NCI-H446 treated with DMSO at 0.1 percent for 48 hours (cell line): ENCODE measurements at places on chromosomes 4 and X.

GRCh38 chr4:14096396-14096965 lies 469.0 kb upstream of the BOD1L1 start:
- DNase-seq = no peak

DNA sequence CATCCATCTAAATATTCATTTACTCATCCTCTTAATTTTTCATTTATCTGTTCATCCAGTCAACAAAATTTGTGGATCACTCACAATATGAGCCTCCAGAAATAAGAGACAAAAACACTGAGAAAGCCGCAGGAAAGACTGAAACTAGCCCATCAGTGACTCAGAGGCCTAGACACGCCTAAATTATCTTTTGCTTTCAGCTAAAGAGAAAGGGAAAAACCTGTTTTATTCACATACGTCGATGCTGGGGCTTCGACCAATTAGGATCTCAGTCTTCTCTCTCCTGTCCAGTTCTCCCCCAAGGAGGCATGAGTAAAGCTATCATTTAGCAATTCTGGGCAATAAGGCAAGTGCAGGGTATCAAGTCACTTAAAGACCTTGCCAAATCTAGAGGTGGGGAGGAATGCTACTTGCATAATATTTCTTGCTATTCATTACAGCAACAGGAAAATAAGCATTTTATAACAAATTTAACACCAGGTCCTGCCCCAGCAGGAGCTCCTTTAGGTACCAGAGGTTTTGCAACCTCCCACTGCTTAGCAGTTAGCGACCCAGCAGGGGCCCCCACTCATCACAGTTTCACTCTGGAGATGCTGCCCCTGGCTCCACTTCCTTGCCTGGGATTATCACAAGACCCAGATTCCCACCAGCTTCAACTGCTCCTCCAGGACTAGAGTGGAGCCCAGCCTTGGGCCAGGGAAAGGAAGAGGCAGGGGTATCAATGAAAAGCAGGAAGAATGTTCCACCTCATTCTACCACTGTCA lies 30.1 kb upstream of the TMEM154 start:
- no peak for DNase-seq

GRCh38 chr4:5781691-5782090 lies 70.7 kb downstream of the EVC start:
- no peak for DNase-seq

DNA sequence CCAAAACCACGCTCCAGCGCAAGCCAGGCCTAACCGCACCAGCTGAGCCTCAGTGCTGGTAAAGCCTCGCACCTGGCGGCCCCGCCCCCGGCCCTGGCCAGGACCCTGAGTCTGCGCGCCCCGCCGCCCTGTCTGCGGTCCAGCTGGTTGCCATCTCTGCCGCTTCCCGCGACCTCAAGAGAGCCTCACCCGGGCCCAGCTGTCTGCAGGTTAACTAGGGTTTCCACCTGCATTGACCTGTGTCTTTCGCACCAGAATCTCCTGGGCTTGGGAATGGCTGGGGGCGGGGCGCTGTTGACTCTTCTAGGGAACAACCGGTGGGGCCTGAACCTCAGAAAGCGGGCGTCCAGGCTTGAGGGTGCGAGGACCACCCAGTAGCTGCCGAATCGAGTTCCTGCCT lies 207.7 kb upstream of the PRPS2 start:
- no peak for DNase-seq

DNA sequence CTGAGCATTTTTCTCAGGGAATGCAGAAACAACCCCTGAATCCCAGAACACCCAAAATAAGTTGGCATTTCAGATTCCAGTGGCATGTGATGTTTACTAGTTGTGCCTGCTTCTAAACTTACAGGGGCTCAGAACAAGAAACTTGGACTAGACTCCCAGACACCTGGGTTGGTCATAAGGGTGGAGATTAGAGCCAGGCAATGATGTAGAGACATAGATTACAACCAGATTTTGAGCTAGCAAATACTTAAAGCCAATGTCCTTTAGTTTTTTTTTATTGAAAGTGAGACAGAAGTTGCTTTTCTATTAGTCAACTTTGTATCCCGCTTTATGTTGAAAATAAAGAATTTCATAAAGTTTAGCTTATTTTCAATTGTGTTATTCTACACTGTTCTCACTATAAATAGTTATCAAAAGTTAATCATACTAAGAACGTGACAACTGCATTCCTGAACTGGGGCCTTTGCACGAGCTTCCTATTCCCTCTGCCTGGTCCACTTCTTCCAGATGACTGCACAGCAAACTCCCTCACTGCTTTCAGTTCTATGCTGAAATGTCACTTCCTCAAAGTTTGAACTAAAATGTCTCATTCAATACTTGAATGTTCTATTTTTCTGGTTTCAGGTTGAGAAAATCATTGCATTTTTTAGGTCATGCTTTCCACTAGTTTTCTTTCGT lies 224.7 kb upstream of the PPP1R2C start:
- DNase-seq = no peak

DNA sequence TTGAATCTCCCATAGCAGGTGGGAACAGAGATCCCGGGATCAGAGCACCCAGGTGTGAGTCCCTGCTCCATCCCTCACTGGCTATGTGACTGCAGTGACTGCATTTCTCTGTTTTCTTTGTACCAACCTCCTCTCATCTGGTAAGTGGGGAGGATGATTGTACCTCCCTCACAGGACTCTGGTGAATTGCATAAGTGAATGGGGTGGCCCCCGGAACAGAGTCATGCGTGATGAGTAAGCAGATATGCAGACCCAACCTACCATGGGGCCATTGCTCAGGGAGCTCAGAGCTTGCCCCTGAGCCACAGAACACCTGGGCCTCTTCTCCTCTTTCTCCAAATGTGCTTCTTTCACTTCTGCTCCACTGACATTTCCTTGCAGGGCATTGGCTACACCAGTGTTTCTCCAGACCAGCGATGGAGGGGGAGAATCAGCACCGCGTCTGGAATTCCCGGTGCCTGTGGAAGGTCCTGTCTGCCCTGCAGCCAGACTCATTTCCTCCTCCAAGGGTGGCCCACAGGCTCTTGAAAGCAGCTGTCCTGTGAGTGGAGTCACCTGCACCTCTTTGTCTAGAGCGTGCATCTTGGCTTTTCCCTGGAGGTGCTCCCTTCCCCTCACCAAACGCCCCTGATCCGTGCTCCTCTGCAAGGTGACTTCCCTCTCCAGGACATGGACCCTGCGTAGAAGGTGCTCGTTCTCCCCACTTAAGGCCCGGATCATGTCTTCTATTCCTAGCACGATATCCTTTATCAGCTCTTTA lies 30.0 kb downstream of the C4orf50 start:
- DNase-seq = no peak

GRCh38 chr4:117481742-117482141 lies 396.4 kb upstream of the TRAM1L1 start:
- DNase-seq = no peak

- no peak for DNase-seq
Observed at GRCh38 chrX:22163326-22163725, 109.4 kb upstream of the CBLL2 start.

DNA sequence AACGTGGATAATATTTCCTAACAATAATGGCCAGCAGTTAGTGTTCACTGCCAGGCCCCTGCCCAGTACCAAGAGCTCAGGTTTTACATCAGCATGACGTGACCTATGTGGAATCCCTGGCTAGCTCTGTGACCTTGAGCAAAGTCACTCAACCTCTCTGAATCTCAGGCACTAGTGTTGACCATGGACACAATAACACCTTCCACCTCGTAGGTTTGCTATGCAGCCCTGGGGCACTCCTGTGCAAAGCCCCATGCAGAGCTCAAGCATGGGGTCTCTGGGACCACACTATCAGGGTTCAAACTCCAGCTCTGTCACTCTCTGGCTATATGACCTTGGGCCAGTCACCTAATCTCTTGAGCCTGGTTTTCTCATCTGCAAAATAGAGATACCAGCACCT lies 38.7 kb upstream of the MSX1 start:
- no peak for DNase-seq

- DNase-seq = no peak
Observed at GRCh38 chrX:46918434-46918833, 6.2 kb downstream of the JADE3 start.

- DNase-seq = no peak
Observed at GRCh38 chr4:132195176-132195575, 953.9 kb upstream of the PCDH10 start.

- peak; percentile 0 for DNase-seq
Observed at GRCh38 chrX:65034668-65035445, 58.6 kb upstream of the ZC4H2 start.

DNA sequence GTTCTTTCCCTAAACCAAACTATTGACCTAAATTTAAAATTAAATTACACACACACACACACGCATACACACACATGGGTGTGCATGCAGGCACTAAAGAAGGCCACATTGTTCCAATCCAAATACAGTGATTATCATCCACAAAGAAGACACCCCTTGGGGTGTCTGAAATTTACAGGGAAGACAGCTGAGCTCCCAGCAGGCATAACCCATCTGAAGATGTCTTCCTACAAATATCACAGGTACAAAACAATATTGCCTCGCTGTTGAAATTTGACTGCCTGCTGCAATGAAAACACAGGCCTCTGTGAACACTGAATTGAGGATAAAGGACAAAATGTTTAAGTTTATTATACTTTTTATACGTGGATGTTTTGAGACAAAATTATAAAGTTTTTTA lies 50.2 kb upstream of the SLC7A11 start:
- DNase-seq = no peak

DNA sequence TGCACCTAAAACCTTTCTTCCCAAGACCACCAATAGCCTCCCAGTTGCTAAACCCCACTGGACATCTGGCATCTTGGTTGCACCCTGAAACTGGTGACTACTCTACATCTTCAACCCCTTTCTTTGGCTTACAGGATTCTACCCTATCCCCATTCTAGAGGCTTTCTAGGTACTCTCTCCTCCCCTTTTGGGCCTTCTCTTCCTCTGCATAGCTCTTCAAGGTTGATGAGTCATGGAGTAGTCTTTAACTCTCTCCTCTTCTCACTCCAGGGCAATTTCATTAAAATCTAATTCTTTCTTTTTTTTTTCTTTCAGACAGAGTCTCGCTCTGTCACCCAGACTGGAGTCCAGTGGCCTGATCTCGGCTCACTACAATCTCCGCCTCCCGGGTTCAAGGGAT lies 16.8 kb downstream of the APOO start:
- DNase-seq = no peak

DNA sequence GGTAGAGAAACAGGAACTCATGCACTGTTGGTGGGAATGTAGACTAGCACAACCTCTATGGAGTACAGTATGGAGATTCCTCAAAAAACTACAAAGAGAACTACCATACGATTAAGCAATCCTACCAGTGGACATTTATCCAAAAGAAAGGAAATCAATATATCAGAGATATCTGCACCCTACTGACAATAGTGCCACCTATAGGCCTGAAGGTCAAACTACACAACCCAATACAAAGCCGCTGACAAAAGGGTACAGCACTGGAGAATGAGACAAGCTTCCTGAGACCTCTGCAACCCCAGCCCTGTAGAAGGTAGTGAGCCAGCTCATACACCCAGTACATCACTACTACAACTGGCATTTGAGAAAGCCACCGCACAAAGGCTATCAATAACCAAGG lies 67.1 kb downstream of the CBR4 start:
- DNase-seq = no peak

DNA sequence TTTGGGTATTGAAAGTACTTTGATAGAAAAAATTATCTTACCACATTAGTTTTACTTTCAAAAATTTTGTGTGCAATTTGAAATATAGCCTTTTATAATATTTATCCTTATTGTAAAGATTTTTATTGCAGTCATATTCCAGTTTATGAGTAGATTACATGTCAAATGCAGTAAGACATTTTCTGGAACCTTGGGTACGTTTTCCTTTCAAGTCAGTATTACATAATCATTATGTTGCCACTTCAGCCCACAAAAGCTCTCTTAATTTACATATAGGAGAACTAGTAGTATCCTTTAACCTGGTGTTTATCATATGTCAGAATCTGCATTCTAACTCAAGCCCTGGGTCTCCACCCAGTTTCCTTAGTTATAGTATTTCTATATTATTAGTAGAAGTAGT lies 98.5 kb downstream of the CENPC start:
- no peak for DNase-seq

DNA sequence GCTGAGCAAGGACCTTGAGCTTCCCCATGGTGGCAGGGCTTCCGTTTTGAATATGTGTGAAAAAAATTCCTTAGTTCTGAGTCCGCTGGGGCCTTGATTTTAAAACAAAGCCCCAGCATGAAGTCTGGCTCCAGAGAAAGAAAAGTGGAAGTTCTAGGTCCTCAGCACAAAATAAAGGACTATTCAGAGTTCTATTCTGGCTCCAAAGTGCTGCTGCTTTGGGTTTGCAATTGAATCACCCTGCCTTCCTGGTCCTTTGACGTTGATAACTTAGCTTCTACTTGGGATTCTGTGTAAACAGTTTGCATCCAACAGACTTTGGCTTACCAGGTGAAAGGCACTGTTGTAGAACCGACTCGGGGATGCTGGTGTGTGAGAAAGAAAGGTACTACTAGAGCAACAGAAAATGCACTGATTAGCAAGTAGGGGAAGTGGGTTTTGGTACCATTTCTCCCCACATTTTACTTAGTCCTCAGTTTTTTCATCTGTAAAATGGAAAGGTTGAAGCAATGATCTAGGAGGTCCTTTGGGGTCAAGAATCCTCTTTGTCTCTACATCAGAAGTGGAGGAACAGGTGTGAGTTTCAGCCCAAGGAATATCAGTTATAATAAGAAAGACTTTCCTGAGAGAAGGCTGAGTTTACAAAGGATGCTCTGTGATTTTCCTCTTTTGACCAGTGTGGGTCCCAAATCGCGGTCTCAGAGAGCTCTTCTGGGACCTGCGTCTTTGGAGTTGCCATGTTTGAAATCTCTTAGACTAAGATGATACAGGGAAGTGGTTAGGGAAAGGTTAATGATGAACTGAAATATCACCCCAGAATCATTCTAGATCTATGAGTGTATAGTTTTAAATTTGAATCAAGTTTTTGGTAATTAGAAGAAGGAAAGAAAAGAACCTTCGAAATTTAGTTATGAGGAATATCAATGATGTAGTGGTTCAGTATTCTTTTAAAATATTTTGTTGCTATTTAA lies 28.2 kb downstream of the IGFBP7 start:
- DNase-seq = no peak

DNA sequence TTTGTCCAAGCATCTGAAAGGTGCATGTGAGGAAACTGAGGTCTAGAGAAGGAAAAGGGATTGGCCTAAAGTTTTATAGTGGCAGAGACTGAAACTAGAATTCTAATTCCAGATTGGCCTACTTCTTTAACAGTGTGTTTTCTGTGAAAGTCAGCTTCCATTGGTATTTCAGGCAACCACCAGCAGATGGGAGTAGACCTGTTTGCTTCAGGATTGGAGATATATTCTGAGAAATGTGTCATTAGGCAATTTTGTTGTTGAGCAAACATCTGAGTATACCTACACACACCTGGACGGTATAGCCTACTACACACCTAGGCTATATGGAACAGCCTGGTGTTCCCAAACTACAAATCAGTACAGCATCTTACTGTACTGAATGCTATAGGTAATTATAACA lies 207.3 kb upstream of the RADX start:
- DNase-seq = no peak

GRCh38 chr4:186854256-186854655 lies 130.6 kb upstream of the FAT1 start:
- no peak for DNase-seq
